ENCODE measurements at places on chromosomes 7 and 10.

DNA sequence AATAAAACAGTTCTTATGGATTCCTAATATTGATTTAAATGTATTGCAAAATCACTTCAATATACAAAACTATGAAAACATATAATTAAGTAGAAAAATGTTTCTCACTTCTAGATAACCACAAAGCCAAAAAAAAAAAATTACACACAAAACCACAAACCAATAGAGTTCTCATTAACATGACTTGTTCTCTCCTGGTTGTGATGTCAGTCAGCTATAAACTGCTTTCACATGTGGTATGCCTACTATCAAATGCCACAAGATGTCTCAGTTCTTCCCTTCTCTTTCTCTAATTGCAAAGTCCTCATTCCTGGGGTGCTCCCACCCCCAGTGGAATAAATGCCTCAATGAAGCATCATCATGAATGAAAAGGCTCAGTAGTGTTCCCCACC lies 16.6 kb downstream of the GNAI1 start:
- no peak for DNase-seq

DNA sequence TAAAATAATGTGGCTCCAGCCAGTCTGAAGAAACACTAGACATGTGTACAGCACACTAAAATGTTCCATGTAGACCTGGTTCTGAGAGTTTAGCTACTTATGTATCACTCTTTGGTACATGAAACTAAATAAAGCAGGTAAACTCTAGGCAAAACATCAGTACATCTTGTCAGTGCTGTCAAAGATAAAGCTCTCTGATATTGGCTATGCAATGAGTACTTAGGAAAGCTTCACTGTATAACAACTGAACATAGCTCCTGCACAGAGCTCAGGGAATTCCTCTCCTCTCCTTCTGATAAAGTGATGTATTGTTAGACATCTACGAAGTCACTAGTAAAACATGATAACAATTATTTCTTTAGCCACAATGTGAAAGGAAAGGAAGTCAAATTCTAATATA lies 3.5 kb downstream of the LRRN3 start:
- DNase-seq, result no peak

DNA sequence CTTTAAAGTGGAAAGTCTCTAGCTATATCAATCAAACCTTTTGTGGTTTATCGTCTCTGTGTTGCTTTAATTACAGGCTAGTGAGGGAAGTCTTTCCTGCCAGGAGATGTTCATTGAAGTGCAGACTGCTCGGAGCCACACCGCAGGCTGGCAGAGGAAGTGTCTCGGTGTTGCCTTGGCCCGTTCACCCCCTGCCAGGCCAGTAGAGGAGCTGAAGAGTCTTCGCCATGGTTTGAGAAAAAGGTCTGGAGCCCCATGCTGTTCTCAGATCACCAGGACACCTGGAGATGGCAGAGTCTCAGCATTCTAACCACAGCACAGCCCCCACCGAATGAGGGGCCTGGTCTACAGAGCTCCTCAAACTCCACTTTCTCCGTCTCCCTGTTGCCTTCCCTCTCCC lies 275.9 kb upstream of the PLPP4 start:
- DNase-seq, result no peak

GRCh38 chr10:48555310-48556042 lies 49.4 kb downstream of the ARHGAP22 start:
- peak; percentile 46 for DNase-seq

DNA sequence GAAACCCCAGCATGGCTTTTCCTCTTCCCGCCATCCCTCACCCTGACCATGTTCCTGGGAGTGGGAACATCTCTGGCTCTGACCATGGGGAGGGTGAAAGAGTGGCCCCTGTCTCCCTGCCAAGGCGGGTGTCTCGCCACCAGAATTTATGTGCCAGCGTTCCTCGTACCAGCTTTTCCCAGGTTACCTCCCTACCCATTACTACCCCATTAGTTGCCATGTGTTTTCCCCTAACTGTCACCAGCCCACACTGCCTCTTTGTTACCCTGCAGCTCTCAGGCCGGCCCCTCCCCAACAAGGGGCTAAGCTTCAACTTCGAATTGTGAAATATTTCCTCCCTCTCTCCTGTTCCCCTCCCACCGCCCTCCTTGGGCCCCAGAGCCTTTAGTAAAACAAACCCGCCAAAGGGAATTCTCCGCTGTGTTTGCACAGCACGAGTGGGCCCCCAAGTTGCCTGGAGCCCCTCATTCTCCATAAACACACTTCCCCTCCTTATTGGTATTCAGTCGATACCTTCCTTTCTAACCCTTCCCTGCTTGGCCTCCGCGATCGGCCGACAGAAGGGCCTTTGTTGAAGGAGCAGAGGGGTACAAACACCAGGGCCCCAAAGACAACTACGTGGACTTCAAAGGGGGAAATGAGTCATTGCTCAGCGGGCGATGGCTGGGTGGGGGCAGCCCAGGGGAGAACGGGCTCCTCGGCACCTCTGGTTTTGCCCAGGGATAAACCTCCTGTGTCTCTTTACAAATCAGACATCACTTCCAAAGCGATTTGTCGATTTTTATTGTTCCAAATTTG lies 45.5 kb downstream of the SLIT1 start:
- DNase-seq, result no peak

GRCh38 chr10:79005126-79005810 lies 63.5 kb upstream of the ZMIZ1 start:
- DNase-seq, result no peak

DNA sequence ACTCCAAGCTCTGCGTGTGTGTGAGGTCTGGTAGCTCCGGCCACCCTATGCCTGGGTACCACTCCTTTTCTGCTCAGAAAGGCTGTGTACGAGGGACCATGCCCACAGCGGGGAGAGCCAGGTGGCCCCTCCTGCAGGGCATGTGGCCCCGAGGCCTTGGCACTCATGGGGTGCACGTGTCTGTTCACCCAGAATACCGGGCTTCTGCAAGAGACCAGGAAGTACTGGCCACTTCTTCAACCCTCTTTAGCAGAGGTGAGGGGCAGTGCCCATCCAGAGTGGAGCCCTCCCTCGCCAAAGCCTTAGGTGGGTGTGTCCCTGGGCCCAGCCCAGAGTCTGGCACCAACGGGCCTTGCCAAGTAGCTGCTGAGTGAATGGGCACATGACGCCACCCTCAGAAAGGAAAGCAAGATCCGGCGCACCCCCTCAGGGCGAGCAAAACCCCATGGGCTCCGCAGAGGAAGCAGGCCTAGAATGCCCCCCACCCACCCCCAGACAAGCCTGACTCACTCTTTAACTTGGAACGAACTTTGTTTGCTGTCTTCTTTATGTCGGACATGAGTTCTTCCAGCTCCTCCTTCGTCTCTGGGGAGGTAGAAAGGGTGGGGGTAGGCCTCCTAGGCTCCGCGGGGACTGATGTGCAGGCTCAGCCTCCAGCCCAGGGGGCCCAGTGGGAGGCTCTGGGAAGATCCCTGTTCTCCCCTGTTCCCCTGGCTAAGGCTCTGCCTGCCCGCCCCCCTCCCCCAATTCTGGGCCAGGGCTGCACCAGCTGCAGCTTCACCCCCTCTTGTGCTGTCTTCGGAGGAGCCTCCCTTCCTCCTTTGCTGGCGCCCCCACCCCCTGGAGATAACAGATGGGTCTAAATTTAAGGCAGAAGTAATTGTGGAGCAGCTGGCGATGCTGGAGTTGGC lies 14.6 kb downstream of the STX1A start:
- no peak for DNase-seq

- no peak for DNase-seq
These were observed 149.7 kb downstream of the PAXIP1 start for GRCh38 chr7:154853063-154853726.

GRCh38 chr7:58086871-58087535 lies 637.0 kb downstream of the ZNF716 start:
- DNase-seq, result no peak

DNA sequence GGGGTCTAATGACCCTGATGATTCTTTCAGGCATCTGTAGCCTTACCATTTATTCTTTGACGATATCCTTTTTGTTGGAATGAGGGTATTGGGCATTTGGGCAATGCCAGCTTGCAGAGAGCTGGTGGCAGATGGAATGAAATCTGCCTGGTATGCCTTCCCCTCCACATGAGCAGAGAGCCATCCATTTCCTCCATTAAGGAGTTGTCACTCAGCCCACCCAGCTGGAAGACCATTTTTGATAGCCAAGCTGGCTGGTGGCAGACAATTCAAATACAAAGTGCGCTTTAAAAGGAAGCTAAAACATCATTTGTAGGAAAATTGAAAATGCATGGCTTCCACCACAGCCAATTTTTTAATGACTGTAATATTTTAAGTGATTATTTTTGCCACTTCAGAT lies 240.1 kb upstream of the SLC26A5 start:
- no peak for DNase-seq

DNA sequence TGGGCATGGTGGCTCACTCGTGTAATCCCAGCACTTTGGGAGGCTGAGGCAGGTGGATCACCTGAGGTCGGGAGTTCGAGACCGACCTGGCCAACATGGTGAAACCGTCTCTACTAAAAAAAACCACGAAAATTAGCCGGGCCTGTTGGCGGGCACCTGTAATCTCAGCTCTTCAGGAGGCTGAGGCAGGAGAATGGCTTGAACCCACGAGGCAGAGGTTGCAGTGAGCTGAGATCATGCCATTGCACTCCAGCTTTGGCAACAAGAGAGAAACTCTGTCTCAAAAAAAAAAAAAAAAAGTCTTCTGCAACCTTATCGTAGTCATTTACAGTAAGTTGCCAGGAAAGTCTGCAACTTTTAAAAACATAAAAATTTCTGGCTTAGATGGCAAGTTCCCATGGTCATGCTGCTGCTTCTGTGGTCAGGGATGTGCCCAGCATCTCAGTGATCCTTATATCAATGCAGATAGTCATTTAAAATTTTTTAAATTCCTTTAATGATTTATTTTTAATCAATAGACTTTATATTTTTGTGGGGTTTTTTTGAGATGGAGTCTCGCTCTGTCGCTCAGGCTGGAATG lies 15.6 kb downstream of the SUFU start:
- DNase-seq, result no peak

DNA sequence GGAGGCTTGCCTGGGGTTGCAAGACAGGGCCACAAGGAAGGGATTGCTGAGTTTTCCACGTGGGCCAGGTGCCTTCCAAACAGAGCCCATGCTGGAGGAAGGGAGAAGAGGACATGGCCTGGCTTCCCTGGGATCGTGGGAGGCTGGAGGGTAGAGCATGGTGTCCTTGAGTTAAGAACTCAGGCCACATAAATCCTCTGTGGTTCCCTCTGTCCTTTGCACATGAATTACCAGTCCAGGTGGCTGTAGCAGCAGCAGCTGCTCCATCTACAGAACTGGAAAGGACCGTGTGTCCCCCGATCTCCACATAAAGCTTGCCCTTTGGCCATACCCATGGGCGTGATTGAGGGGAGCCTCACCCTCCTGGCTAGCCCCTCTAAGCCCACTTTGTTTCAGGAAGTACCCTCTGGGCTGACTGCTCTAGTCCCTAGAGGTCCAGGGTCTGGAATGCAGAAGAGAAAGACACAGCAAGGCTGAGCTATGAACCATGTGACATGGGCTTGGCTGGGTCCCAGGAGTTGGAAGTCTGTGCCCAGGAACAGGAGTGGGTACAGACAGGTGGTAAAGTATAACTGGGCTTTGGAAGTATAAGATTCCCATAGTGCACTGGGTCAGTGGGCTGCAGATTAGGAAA lies 84.9 kb downstream of the C10orf105 start:
- DNase-seq, result no peak

GRCh38 chr10:65342245-65342644 lies 1583.6 kb upstream of the LRRTM3 start:
- DNase-seq, result no peak

DNA sequence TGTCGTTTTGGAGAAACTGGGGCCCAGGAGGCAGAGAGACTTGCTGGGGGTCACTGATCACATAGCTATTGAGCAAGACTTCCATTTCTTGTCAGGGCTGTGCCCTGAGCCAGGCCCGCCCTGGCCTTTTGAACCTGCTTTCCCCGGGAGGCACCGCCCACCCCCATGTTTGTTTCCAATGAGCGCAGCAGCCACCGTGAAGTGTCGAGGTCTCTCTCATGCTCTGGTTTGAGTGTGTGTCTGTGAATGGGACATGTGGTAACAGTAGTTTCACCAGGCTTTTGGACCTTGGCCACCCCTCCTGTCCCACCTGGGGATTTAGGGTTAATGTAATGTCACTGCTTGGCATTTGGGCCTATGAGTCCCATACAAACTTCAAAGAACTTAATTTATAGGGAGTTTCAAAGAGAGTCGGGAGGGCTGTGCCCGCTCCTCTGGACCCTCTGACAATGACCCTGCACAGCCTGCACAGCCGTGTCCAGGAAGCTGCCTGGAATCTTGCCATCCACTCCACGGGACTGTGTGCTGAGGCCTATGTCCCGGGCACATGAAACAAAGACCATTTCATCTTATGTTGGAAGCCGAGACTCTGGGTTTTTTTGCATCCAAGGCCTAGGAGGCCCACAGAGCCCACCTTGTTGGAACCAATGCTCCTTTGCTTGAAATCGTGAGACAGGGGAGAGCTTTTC lies 6.3 kb downstream of the PRF1 start:
- no peak for DNase-seq

DNA sequence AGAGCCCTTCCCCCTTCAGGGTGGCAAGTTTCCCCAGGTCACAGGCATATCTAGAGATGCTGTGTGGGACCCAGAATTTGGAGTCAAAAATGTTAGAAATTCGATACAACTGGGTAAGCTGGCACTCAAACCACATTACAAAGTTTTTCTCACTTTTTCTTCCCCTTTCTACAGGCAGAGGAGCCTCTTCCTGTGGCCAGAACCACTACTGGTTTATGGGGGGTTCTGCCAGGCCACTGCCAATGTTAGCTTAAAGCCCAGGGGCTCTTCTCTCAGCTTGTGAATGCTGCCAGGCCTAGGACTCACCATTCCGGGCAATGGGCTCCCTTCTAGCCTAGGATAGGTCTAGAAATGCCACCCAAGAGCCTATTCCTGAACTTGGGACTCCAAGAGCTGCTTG lies 617.9 kb upstream of the PHF14 start:
- no peak for DNase-seq

DNA sequence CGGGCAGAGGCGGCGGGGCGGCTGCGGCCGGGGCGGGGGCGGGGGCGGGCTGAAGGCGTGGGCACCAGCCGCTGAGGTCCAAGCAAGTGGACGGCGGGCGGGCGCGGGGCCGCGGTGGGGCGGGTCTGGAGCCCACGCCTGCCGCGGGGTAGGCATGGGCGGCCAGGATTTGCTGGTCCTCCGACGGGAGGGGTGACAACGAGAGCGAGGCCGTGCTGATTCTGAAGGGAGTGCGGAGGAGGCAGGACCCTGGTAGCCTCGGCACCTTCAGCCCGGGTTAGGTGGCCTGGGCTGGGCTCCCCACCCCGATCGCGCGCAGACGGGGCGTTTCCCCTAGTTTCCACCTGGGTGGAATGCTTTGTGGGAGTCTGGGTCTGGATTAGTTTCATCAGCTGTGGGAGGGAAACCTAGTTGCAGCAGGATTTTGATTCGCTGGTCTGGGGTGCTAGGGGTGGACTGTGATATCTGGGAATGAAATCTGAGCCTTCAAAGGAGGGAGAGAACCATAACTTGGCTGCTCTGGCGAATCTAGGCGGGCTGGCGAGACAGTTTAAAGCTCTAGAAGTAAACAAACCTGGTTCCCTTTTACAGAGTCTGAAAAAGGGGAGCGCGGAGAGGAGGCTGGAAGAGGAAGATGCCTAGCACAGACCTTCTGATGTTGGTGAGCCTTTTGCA lies 609 bp downstream of the SGPL1 start:
- peak; percentile 96 for DNase-seq

- no peak for DNase-seq
These were observed 18.6 kb upstream of the VDAC2 start for GRCh38 chr10:75191821-75192568.

GRCh38 chr7:104784686-104785085 lies 229.3 kb upstream of the KMT2E start:
- DNase-seq, result no peak

Measured in kidney (tissue), 22 donors.